IMR-90 (cell line): ENCODE measurements at places on chromosomes 16 and 17.
A peak's percentile ranks its signal among the peaks of the same experiment; 100 is the strongest.

DNA sequence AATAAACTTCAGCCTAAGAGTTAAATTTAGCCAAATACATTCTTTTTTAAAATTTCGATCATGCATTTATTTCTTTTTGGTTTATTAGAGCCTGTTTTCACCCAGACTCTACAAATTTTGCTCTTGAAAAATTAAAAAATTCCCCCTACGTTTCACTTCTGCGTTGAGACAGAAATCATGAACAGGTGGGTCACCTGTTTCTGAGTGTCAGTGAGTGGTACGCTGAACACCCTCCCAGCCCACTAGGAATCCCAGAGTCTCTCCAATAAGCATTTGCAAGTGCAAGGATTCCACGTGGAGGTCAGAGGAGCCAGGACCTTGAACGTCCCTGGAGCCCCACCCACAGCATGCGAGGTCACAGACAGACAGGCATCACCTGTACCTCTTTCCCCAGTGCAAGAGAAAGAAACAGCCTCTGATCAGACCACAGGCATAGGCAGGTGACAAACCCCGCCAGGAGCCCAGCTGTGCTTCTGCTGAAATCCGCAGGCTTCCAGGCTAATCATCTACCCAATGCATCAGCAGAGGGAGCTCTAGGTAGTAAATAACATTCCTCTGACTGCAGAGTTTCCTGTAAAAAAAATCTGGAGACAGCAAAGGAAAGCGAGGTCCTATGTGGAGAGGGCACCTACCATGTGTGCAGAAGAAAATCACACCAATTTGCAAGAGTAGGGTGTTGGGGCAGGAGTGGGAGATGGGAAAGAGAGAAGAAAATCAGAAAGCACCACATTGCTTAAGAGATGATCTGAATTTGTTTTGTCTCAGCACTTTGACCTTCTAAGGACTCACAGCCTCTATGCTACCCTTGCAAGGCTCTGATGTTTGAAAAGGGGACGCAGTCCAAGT lies 5.9 kb upstream of the XYLT1 start:
- no peak overlapping the region for H3K4me3 ChIP-seq
- no peak overlapping the region for H3K27ac ChIP-seq
- no peaks in the 10 kb centered on the region for H3K4me1 ChIP-seq
- peak; percentile 74 for DNase-seq
- H3K27me3 ChIP-seq: no peaks in the 10 kb centered on the region
- no peaks in the 10 kb centered on the region for H3K36me3 ChIP-seq

GRCh38 chr16:24918641-24919040 lies 72.9 kb downstream of the SLC5A11 start:
- H3K4me1 ChIP-seq: no peaks in the 10 kb centered on the region
- peaks cover 50% of the 10 kb centered on the region for H3K36me3 ChIP-seq
- no peaks in the 10 kb centered on the region for H3K27me3 ChIP-seq
- DNase-seq: no peak
- no peak overlapping the region for H3K4me3 ChIP-seq

GRCh38 chr17:8150194-8151119 lies 1.7 kb downstream of the PER1 start:
- no peak for DNase-seq
- no peaks in the 10 kb centered on the region for H3K27me3 ChIP-seq
- H3K27ac ChIP-seq: peak overlapping the region; percentile 50
- H3K4me1 ChIP-seq: peaks cover 21% of the 10 kb centered on the region
- H3K36me3 ChIP-seq: peaks cover 39% of the 10 kb centered on the region

DNA sequence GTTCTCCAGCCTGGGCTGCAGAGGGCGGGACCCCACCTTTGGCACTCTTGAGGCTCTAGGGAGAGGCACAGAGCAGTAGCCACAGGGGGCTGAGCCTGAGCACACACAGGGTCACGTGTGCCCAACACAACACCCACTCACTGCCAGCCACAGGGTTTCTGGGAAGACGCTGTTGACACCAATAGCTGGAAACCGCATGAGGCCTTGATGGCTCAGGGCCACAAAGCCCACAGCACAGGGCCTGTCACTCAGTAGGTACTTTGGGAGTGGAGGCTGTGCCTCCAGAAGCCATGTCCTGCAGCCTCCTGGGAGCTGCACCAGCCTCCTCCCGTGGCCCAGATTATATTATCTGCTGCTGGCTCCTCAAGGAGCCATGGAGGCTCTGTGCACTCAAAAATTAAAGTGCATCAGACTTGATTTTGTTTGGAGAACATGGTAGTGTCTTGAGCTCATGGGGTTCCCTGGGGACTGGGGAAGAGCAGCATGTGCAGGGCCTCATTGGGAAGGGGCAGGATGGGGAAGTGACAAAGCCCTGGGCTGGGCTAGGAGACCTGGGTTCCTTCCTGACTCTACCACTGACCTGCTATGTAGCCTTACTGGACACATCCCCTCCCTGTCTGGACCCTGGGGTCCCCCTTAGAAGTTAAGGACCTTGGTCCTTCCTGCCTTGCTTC lies 12.5 kb upstream of the SREBF1 start:
- H3K4me1 ChIP-seq: peaks cover 13% of the 10 kb centered on the region; the same call in 1 of the 2 replicates
- peaks cover 11% of the 10 kb centered on the region; the same call in 1 of the 2 replicates for H3K36me3 ChIP-seq
- H3K27me3 ChIP-seq: no peaks in the 10 kb centered on the region
- no peak for DNase-seq
- no peak overlapping the region for H3K4me3 ChIP-seq

DNA sequence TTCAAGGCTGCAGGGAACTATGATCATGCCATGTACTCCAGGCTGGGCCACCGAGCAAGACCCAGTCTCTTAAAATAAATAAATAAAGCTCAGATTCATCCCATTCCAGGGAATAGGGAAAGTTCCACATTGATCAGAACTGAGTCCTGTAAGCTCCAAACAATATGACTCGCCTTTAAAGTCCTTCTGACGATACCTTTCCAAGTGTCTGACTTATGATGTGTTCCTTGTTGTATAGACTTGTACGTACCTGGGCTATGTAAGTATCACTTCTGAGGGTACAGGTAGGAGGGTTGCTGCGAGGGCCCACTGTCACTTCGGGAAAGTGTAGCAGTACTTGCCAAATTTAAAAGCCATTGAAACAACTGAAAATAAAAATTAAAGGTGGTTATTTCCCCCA lies 252.8 kb downstream of the IRX3 start:
- H3K27ac ChIP-seq: no peak overlapping the region
- H3K36me3 ChIP-seq: no peaks in the 10 kb centered on the region
- H3K4me1 ChIP-seq: no peaks in the 10 kb centered on the region
- H3K4me3 ChIP-seq: no peak overlapping the region
- no peaks in the 10 kb centered on the region for H3K27me3 ChIP-seq
